IMR-90 (cell line): ENCODE measurements at places on chromosomes 4 and X.

DNA sequence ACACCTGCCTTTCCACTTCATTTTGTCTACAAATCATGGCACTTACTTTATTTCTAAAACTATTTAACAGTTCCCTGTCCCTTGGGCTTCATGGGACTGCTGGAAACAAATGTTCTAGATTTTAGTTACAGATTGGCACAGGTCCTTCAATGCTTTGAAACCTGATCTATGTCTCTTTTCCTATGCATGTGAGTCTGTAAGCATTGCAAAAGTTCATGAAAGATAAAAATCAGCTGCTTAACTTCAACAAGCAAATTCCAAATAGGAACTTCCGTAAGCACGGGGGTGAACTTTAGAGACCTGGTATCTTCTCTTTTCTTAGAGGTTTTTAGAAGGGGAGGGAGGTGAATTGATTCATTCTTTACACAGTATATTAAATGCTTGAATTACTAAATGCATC, 9.5 kb downstream of the LGI2 start:
- no peak for DNase-seq

DNA sequence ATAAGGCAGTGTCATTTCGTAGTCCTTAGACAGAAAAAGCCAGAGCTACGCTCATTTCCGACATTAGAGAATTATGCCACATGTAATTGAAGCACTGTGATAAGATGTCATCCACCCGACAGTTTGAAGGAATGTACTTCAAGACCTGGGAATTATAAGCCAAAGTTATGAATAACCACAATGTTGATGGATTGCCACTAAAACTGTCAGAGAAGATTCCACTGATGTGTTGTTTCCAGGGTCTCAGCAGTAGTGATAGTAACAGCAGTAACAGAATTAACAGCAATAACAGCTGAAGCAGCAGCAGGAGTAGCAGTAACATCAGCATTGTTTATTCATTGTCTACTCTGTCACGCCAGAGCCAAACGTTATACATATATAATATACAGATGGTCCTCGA, 24.7 kb downstream of the RAB33A start:
- DNase-seq: no peak

GRCh38 chrX:109635146-109635545, 10.2 kb upstream of the KCNE5 start:
- DNase-seq: peak; percentile 5

DNA sequence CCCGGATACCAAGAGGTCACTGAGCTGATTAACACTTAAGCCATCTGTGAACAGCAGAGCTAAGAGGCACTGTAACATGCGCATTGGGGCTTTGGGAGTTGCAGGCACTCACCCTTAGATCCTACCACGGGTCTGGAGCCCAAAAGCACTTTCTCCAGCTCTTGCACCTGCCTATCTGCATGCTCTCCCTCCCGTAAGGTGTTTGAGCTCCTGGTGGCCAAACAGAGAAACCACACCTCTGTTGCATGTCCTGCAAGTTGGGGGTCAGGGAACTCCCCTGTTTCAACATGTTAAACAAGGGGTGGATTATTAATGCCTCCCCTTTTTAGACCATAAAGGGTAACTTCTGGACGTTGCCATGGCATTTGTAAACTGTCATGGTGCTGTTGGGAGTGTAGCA, 49.8 kb downstream of the GYPA start:
- DNase-seq: no peak

DNA sequence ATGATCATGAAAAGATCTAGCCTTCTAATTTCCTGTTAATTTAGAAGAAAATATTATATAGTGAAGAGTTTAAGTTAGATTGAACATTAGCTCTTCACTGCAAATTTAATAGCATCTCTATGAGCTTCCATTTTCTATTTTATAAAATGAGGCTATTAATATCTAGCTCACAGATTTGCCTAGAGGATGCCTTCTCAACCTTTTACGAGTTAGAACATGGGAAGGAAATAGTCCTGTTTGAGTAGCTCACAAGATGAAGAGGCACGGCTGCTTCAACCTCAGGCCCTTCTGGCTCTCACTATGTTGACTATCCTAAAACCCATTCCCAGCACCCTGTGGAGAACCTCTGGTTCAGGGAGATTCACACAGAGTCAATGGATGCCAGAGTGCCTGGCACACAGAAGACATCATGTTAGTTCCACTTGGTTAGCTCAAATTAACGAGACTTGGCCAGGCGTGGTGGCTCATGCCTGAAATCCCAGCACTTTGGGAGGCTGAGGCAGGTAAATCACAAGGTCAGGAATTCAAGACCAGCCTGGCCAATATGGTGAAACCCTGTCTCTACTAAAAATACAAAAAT, 97.9 kb upstream of the GUCY1A1 start:
- DNase-seq: no peak

- DNase-seq: peak; percentile 15
Measured at GRCh38 chrX:24767557-24767956, 73.8 kb downstream of the POLA1 start.

DNA sequence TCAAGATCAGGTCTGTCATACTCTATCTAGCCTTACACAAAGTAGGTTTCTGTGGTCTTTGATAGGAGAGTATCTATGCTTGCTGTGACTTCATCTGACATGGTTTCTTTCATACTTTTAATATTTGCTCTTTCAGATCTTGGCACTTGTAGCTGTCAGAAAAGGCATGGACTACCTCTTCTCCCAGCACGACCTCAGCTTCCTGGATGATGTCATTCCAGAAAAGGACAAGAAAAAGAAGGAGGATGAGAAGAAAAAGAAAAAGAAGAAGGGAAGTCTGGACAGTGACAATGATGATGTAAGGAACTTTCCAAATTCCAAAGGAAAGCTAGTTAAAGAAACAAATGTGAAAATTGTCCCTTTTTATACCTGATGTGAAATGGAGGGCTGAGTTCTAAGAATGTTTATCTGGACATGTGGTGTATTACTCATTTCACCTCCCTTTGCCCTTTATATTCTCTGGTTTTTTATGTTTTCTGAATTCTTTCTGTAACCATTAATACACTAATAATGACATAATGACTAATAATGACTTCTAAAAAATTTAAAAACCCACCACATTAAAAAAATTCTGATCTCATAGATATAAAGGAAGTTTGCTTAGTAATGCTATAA, 221.2 kb downstream of the SLC4A4 start:
- DNase-seq: peak; percentile 64

- peak; percentile 85 for DNase-seq
Measured at GRCh38 chrX:23883737-23884354, 23.9 kb downstream of the APOO start.

- peak; percentile 62 for DNase-seq
Measured at GRCh38 chr4:128570387-128570975, 239.0 kb upstream of the JADE1 start.

- peak; percentile 53 for DNase-seq
Measured at GRCh38 chr4:156638334-156638733, 333.3 kb downstream of the PDGFC start.

DNA sequence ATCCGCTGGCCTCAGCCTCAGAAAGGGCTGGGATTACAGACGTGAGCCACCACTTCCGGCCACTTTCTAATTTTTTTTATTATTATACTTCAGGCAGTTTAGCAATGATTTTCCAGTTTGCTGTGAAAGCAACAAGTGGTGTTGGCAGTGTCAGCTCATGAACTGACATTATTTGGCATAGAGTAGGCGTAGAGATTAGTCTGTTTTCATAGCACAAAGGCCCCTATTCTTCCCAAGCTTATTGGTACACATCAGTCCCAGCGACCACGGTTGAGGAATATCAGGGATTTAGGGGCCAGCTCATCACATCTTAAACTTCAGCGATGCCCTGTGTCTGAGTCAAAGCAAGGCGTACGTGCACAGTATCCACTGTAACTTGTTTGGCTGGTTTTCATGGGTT, 53.0 kb upstream of the RASSF6 start:
- DNase-seq: no peak

GRCh38 chrX:142613403-142613802, 408.3 kb upstream of the MAGEC2 start:
- DNase-seq: no peak

DNA sequence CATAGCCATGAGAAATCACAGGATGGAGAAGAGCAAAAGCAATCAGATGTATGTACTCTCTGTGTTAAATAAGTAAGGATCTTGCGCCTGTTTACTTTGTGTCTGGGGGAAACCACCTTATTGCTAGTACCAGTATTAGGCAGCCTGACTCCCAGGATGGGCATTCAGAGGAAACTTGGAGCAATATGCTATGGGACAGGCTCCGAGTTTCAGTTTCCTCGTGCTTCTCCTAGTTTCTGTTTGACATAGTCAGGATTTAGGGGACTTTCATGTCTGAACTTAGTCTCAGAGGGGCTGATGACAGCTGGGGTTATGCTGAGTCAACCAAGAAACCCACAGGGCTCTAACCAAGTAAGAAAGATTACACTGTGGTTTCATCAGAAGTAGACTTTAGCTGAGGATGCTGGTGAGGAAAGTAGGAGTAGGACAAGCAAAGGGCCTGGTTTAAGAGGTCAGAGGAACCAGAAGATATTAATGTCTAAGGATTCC, 13.5 kb downstream of the NSUN7 start:
- peak; percentile 51 for DNase-seq

DNA sequence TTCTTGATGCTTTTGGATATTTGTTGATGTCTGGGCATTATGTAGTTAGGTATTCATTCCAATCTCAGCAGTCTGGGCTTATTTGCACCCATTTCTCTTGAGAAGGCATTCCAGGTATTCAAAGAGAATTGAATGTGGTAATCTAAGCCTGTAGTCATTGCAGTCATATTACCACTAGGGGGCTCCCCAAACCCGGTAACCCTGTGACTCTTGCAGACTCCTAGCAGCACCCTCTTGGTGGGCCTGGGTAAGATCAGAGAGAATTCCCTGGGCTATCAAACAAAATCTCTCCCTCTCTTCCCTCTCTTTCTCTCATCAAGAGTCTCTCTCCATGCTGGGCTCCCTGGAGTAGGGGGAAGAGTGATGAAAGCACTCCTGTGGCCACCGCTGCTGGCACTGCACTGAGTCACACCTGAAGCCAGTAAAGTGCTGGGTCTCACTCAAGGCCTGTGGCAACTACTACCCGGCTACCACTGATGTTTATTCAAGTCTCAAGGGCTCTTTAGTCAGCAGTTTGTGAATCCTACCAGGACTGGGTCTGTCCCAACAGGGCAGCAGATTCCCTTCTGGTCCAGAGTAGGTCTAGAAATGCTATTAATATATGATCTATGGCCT, 187.7 kb upstream of the NUDT10 start:
- peak; percentile 10 for DNase-seq

DNA sequence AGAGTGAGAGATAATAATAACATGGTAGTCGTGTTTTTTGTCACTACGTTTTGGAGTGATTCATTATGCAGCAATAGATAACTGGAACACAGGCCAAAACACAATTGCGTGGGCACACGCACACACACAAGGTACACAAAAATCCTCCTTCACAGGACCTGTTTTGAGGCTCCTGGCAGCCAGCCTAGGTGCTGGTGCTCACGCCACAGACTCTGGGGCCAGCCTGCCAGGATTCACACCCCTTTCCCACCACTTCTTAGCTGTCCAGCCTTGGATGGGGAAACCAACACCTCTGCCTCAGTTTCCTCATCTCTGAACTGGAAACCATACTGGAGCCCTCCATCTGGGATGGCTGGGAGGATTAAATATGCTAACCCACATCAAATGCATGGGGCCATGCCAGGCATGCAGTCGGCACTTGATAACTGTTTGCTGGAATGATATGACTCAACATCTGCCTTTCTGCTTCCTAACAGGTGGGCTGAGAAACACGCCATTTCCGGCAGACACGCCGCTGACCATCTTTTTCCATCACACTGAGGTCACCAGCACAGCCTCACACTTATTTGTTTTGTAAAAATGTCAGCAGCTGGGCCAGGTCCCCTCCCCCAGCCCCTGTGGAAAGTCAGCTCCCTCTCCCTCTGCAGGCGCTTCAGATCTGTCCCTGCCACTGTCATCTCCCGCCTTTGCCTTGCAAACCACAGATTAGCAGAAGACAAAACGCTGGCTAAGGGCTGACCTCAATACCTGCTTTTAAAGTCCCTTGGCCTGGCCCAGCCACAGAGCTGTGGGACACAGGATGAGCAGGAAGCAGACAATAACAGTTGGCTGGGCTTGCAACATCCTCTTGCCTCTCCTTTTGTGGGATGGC, 237.5 kb downstream of the BCOR start:
- DNase-seq: peak; percentile 91

DNA sequence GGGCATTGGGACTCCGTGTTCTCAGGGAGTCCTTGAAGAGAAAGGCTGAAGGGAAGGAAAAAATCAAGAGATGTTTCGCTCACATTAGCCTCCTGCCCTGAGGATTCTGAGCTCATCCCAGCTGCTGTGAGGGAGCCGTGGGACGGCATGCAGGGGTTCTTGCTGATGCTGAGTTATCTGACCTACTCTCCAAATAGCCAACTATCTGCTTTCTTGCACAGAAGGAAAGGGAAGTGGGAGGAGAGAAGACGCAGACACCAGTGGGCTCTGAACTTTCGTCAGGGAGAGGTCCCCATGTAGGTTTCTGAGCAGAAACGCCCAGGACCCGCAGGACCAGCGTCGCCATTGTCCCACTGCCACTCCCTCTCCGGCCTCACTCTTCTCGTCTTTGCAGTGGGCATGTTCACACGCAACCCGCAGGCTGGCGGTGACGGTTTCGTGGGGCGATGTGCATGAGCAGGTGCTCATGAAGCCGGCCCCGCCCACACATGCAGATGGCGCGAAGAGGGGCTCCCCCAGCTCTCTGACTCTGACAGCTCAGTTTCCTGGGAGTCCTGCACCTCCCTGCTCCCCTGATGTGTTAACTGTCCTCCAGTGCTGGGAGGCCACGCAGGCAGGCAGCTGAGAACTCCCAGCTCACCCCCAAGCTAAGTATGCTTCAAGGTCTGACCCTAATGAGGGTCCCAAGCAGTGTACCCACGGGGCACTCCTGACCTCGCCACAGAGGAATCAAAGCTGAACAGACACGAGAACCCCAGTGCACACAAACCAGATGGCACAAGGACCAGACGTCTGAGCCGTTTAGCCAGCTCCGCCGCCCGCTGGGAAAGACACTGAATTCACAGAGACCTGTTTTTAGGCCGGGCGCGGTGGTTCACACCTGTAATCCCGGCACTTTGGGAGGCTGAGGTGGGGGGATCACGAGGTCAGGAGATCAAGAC, 13.6 kb upstream of the ABLIM2 start:
- peak; percentile 56 for DNase-seq

DNA sequence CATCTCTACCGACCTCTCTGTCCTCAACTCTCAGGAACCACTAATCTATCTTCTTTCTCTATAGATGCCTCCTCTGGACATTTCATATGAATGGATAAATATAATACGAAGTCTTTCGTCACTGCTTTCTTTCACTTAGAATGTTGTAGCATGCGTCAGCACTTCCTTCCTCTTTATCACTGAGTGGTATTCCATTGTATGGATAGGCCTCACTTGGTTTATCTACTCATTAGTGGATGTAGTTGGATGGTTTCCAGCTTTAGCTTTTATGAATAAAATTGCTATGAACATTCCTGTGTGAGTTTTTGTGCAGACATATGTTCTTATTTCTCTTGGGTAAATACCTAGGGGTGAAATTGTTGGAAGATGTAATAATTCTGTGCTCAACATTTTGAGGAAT, 528.2 kb upstream of the FAT1 start:
- peak; percentile 18 for DNase-seq

- no peak for DNase-seq
Measured at GRCh38 chr4:76943790-76944189, 5.8 kb upstream of the SEPTIN11 start.
